ENCODE measurements at places on chromosomes 2 and 18.
A peak's percentile ranks its signal among the peaks of the same experiment; 100 is the strongest.

GRCh38 chr2:102251042-102251848 is 60.1 kb upstream of the IL1RL1 start:
- peak; percentile 30 for DNase-seq

DNA sequence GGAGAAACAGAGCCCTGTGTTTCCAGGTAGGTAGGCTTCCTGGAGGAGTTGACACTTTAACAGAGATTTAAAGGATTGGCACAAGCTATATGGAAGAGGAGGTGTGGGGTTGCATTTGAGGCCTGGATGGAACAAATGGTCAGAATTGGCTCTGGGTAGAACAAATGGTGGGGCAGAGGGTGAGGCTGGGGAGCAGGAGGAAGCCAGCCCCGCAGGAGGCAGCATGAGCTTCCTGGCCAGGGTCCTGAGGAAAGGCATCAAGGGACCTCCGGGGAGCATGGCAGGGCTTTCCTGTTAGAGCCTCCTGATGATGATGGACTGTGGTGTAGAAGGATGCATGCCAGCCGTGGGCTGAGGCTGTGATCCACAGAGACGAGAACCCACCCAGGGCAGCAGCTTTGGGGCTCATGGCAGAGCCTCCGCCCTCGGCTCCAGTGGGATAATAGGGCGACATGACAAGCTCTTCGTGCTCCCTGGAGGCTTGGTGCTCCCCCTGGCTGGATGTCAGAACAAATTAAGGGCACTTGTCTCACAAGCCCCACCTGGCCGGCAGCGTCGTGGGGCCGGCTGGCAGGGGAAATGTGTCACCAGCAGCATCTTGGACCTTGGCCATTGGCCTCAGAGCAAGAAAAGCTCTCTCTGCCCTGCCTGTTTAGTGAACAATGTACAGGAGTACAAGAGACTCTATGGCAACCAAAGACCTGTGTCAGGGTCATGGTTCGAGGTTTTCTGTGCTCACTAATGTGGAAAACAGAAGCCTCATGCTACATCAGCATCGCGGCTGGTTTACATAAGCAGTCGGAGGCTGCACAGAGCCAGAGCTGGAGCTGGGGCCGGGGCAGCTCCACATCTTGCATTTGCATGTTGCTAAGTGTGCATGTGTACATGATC is 153.5 kb downstream of the MYCN start:
- no peak for DNase-seq

DNA sequence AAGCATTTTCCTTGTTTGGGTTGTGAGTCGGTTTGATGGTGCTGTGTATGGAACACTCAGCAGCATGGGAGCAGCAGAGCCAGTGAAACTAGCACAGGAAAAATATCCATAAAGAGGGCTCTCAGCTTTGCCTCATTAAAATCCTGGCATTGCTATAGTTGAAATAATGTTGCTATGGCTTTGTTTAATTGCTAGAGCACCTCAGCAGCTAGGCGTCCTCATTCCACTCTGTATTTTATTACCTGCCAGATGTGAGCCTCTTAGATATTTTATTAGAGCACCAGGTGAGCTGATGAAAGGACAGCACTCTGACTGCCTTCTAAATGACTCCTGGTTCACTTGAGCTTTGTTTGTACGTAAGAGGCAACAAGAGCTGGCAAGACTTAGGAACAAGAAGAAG is 232.4 kb downstream of the MTX2 start:
- DNase-seq: no peak

DNA sequence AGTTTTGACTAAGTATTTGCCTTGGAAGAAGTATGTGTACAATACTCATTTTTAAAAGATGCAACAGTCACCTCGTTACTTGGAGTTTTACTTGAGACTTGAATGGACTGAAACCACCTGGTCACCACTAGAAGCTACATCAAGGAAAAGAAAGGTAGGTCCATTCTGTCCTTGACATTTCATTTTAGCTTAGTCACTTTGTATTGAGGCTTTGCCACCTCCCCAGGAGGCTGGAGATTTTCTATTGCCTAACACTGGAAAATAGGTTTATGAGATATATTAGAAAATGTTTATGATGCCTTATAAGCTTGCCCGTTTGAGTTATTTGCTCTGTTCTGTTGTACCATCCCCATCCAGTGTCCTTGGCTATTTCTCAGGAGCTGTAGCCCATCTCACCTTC is 107.9 kb upstream of the ETAA1 start:
- DNase-seq: no peak

DNA sequence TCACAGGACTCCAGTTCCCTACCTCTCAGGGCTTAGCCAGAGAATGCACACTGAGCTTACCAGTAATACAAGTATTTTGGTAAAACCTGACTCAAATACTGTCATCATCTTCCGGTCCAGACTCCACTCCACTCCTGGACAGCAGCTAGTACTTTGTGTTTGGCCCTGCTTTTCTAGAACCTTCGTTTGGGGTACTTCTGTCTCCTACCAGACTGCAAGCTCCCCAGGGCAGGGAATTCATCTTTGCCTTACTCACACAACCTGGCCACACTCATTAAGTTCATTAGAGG is 108.9 kb upstream of the CDC42EP3 start:
- no peak for DNase-seq

GRCh38 chr2:124911560-124911959 is 886.5 kb downstream of the CNTNAP5 start:
- DNase-seq: no peak

- peak; percentile 40 for DNase-seq
Observed at GRCh38 chr18:59268721-59269562, 4.3 kb downstream of the RAX start.

DNA sequence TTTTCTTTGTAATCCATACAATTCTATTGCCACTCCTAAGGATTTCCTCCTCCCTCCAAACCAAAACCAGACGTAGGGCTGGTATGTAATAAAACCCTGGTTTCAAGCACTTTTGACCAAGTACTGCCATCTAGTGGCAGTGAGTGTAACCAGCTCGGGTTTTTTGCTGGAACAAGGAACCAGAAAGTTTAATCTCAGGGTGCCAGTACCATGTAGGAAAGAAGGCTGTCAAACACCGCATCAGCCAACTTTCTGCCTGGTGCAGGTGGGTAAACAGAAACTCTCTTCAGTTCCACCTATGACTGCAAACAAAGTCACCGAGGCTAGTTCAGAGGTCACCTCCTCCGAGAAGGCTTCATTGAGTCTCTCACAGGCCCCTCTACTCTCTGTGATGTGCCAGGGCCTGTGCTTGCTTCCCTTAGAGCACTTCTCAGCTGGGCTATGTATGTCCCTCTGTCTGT is 10.2 kb upstream of the THNSL2 start:
- peak; percentile 18 for DNase-seq

DNA sequence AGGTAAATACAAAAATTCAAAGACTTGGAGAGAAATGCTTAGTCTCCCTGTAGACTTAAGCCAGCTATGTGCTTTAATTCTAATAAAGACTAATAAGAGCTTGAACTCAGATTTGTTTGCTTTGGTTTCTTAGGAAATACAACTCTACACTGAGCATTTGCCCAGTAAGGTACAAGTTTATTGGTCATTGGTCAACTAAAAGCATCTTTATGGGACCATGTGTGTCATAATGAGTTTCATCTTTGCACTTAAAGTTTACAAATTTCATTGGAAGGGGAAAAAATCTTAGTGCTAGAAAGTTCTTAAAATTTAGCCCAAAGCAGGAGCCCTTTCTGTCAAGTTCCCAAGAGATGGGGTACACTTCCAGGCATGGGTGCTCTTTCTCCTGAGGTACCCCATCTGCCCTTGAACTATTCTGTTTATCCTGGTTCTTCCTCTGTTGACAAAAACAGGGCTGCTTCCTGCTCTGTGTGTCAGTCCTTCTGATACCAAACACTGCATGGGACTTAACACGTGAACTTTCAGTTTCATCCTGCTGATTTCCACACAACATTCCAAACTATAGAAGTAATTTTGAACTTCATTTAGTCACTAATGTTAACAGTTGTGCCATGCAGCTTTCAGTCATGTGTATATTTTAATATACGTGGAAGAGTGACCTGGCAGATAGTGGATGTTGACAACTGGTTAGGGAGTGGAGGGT is 200.2 kb downstream of the TPGS2 start:
- DNase-seq: no peak

DNA sequence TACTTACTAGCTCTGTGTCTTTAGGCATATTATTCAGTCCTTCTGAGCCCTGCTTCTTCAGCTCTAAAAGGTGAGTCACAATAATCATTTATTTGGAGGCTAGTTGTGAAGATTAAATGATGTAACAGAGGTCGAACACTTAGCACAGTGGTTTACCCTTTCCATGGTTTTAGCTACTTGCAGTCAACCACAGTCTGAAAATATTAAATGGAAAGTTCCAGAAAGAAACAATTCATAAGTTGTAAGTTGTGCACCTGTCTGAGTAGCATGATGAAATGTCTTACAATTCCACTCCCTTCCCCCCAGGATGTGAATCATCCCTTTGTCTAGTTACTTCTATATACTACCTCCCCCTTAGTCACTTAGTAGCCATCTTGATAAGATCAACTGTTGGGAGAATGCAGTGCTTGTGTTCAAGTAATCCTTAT is 217.6 kb upstream of the THUMPD2 start:
- DNase-seq: no peak

DNA sequence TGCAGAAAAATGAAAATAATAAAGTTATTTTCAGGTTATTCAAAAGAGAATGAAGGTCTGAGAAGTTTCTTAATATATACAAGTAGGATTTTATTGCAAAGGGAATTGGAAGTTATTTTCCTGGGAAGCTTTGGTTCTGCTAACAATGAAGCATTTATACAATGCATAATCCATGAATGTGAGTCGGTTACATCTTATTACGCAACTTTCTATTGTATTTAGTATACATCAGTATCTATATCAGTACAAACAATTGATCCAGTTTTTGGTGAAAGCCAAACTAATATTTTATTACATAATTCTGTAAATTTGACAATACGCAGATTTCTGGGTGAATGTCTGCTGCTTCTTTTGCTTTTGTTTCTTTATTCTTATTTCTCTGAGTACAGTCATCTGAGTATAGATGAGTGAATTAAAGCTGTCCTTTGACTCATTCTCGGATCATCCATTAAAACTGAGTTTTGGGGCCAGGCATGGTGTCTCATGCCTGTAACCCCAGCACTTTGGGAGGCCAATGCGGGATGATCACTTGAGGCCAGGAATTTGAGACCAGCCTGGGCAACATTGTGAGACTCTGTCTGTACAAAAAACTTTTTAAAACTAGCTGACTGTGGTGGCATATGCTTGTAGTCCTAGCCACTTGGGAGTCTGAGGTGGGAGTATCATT is 108.5 kb downstream of the SOCS6 start:
- DNase-seq: no peak

DNA sequence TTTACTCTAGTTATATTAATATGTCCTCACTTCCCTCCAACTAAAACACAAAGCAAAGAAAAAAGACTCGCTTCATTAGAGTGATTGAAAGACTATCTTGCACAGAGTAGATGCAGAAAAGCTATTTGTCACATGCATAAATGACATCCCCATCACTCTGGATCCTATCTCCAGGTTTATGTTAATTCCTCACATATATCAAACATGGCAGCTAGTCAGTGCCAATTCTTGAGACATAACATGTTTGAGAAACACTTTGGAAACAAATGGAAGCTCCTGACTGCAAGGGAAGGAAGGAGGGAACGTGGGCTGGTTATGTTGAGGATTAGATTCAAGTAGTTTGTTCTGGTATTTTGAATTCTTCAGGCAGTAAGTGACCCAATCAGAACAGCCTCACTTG is 89.8 kb upstream of the BCL2L11 start:
- no peak for DNase-seq

DNA sequence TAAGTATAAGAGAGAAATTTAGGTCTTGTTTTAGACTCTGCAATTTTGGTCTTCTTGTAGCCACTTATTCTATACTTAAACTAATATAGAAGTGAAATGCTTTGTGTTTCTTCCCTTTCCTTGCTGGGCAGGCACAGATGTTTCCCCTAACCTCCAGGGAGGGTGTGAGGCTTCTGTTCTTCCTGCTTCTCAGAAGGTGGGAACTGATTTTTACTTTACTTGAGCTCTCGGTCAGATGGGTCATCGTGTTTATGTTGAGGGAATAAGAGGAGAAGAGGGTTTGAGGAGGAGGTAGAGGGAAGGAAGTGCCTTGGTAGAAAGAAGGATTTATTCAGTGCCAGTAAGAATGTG is 92.5 kb upstream of the CXCR4 start:
- no peak for DNase-seq

DNA sequence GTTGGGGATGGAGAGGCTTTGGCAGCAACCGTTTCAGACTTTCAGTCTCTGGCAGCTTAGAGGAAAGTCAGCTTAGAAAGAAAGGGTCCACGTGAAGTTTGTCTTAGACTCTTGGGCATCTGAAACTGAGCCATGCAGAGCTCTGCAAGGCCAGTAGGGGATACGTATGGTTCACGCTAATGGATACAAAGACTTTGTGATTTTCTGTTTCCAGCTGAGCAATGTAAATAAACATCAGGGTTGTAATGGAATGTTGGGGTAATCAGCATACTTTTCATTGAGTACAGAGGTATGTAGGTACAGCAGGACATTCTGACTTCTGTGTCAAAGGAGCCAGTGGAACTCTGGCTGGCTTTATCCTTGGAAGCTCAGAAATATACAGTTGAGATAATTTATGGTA is 31.0 kb downstream of the RALB start:
- DNase-seq: no peak

DNA sequence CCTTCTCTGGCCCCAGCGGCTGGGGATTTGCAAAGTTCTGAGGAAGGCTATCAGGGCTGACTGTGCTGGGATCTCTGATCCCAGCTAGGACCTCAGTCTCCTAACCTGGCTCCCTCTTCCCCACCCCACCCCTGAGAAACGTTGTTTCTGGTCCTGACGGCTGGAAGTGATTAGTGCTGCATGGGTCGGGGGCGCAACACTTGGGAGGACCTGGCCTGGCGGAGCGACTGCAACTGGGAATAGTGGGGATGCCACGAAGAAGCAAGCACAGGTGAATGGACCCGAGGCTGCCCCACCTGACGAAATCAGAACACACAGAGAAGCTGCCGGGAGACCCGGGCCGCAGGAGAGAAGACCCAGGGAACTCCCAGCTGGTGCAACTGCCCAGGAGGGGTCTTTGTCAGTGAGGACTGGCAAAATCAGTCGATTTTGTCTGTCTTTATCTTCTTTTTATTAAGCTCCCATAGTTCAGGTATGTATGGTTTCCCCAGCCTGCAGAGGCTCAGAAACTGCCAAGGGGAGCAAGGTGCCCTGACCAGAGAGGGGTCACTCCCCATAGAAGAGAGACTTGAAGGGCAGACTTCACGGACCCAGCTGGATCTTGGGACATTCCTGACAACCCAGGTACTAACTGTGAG is 656 bp upstream of the LBX2 start:
- DNase-seq: no peak

DNA sequence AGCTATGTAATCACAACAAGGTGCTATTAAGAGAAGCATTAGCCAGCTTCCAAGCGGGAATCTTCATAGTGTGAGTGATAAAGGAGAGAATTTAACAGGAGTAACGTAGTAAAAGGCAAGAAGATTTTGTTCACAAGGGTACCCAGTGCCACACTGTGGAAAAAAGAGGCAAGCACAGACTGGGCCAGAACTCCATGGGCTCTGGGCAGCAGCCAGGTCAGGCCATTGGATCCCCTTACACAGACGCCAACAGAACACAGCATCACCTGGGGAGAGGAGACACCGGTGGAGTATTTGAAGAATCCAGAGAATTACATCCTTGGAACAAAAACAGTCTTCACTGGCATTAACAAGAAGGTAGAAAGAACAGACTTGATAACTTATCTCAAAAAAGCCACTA is 21.2 kb downstream of the AMER3 start:
- DNase-seq: no peak
